Thymus (tissue), 14 donors: ENCODE measurements at places on chromosomes 2 and 18. TPM values are rescaled to one million over a fixed set of nuclear protein-coding genes. Genes with fewer than 3 reads are reported as not detected.

Gene ACMSD
- not detected for total RNA-seq

Gene ST6GAL2
- total RNA-seq: 0.94 TPM

Gene TUBA4A
- 21.0 TPM for total RNA-seq

Gene SERPINB11
- total RNA-seq: not detected
